Stimulated activated CD4-positive, alpha-beta T cell treated with anti-CD3 and anti-CD28 coated beads, Interleukin-12 subunit alpha, Interleukin-12 subunit beta, amount 100 ng/mL, for 48 hours (primary cell): ENCODE measurements at places on chromosomes 13 and 19.

DNA sequence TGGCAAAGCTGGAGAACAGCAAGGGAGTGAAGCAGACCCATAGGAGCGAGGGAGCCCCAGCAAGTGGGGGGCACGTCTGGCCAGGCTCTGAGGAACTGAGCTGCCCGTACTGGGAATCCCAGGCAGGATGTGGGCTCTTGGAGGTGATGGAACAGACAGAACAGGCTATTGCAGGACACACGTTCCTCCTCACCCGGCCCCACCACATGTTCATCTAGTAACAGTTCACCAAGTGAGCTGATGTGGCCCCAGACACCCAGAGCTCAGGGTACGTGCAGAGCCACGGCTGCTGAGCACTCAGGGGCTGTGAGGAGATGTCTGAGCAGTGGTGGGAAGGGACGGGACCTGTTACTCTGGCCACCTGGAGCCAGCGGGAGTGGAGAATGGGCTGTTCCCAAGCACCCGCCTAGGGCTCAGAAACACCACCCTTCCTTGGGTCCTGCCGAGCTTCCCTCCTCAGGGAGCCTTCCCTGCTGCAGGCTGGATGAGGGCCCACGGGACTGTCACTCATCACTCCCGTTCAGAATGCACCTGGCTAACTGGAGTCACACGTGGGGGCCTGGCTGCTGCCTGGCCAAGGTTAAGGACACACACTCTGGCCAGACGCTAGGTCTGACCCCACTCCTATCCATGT, 18.4 kb downstream of the ELL start:
- no peak for DNase-seq

DNA sequence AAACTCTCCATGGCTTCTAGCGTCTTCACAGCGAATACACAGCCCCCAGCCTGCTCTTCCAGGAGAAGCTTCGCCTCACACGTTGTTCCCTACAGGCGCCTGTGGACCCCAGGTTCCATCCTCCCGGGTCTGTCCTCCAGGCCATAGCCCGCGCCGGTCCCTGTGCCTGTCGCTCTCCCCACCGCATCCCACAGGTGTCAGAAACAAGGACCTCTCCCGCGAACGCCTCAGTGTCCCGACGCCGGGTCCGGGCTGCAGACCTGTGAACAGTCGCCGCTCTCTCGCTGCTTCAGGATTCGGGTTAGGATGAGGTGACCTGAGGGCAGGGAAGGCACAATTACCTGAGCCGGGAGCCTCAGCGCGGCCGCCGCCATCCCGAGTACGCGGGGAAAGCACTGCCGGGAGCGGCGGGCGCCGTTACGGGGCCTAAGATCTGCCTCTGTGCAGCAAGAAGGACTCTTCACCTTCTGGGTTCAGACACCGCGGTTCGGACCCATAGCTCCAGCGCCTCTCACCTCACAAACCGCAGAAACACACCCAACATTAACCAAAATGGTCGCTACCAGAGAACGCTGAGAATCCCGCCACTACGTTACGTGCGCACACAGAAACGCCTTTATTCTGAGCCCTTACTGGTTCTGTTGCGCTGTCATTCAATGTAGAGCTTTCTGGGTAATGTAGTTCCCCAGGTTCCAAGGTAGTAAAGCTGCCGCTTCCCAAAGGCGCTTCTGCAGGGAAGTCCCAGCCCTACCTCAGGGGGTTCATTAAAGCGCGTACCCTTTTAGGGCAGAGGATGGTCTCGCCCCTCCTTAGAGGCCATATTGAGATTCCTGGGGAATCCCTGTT, at the start of gene ZNF418:
ZNF418 (minus strand) TSS at position 583 of the 846 bp plus-strand sequence. CDS start 1,580 bp downstream, outside the sequence.
- peak; percentile 21 for DNase-seq

GRCh38 chr13:52158629-52159158, 703 bp downstream of the NEK3 start:
- DNase-seq: no peak

DNA sequence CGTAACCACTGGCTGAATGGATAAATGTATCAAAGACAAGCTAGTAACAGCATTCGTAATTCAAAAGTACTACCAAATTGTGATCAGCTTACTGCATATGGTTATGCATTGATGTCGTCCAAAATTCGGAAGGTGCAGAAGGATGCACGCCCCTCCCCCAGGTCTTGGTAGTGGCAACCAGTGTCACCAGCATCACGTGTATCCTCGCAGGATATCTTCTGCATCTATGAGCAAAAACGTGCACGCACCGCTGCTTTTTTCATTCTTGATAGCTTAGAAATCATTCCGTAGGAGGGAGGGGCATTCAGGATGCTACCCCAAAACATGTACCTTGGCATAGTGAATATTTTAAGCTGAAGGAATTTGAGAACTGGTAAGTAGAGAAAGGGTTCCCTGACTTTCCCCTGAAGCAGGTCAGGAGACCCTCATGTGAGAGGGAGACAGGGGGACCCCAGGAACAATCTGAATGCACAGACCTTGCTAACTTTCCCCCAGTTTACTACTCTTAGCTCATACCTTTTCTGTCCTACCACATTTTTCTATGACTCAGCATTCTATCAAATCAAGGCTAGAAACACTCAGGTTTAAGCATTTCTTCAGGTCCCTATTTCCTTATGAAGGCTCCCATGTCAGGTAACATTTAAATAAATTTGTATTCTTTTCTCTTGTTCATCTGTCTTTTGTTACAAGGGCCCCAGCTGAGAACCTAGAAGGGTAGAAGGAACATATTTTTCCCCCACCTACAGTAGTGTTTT, 61.2 kb upstream of the TM9SF2 start:
- DNase-seq: no peak

DNA sequence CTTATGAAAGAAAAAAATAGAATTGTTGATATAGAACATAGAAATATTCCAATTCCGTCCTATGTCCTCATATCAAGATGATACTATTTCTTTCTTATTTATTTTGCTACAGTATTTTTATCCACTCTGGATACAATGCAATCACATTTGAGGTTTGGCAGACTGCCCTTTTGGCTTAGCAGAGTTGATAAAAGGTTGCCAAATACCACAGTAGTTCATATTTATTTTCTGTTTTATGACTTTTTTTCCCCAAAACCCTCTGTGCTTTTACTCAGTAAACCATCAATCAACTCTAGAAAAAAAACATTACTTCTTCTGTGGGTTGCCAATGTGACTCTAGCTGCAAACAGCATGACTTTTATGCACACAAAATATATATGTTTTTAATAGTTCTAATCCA, 424.5 kb downstream of the PCDH9 start:
- no peak for DNase-seq

DNA sequence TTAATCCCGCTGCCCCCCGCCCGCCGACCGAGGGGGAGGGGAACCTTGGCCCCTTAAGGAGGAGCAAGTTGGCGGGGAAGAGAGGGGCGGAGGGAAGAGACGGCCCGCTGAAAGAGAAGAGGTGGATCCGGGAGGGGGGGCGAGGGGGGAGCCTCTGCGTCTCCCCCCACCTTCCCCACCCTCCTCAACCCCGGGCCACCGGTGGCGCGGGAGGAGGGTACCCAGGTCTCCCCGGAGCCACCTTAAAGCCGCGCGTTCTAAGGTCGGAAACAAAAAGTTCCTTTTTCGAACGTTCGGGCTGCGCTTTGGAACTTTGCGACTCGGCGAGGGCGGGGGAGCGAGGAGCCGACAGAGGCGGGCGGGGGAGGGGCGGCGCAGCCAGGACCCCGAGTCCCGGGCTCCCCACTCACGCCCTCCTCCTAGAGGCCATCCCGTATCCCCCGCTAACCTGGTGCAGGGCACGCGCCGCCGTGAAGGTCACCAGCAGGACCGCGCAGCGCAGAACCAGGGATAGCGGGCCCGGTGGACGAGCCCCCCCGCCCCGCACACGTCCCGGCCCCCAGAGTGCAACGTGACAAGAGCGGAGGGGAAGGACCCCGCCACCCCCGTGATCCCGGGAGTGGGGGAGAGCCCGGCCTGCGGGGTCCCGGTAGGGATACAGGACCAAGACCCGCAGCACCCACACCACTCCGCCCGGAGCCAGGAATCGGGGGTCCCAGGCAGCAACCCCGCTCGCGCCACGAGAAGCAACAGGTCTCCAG, 659 bp downstream of the ERF start:
- DNase-seq: no peak

DNA sequence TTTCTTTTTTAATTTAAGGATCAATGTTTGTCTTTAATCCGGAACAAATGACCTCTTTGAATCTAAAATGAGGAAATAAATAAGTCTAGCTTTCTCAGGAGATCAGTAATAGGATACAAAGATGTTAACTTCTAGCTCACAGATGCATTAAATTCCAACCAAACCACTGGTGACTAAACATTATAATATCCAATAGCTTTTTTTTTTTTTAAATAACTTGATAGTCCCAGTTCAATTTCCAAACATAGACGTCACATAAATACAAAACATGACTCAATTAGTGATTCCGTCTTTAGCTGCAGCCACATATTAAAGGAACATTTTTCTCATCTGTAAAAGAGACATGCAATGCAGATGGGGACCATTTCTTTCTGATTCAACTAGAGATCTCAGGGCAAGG, 390.5 kb upstream of the PCDH9 start:
- DNase-seq: no peak

GRCh38 chr13:43484432-43485225, 302.1 kb downstream of the ENOX1 start:
- no peak for DNase-seq

DNA sequence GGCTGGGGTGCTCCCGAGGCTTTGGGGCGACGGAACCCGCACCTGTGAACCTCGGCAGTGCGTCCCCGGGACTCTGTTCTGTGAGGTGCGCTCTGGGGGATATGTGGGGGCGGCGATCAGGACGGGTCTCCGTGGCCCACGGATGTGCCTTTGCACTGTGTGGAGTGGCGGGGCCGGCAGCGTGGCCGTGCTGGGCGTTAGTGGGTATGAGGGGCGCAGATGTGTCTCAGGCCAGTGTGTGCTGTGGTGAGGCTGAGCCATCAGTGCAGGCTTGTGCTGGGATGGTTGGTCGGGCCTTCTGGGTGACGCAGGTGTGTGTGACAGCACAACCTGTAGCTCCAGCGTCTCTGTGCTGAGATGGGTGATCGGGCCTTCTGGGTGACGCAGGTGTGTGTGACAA, 16.9 kb downstream of the ZNF331 start:
- DNase-seq: no peak

GRCh38 chr13:68897331-68897928, 1210.2 kb upstream of the ATXN8OS start:
- no peak for DNase-seq

GRCh38 chr13:84399320-84400085, 517.2 kb upstream of the SLITRK1 start:
- no peak for DNase-seq

DNA sequence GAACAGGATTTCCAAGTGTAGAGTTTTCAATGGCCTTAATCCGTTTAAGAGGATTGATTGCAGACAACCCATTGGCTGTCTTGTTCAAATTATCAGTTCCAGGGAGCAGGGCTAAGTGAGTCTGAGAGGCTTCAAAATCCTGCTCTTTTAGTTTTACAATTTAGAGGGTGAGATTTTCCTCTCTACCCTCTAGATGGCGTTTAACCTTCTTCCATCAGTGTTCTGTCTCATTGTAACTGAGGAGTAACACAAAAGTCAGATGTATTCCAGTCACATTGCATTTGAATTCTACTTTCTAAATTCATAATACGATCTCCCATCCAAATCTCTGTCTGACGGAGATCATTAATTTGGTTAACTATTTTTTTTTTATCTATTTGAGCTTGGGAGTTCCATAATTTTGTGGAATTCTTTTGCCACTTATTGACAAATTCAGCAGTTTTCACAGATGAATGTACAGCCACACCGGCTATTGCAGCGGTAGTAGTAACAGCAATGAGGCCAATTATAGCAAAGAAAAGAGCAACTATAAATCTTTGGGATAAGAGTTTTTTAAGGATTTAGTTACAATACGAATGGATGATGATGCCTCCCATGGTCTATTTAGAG, 7.8 kb upstream of the C19orf84 start:
- no peak for DNase-seq

- no peak for DNase-seq
Observed at GRCh38 chr13:104648291-104648690, 1582.1 kb upstream of the SLC10A2 start.

- no peak for DNase-seq
Observed at GRCh38 chr13:100528820-100529219, 59.8 kb downstream of the GGACT start.

GRCh38 chr13:97256343-97256783, 34.2 kb downstream of the MBNL2 start:
- peak; percentile 49 for DNase-seq

DNA sequence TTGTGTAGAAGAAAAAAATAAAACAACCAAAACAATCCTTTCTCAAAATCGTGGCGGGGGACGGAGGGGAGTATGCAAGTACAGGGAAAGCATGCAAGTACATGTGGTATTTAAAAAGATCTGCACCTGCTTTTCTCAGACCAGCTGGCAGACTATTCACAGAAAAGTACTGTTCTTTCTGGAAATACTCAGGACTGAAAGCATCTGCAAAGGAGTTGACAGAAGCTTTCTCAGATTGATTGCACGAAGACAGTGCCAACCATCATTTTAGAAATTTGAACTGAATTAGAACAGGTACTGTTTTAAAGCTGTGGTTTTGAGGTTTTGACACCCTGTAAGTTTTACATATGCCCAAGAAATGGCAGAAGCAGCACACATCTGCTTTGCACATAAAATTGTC, 19.8 kb upstream of the PCDH8 start:
- no peak for DNase-seq

GRCh38 chr19:18422530-18423191, 3.5 kb downstream of the SSBP4 start:
- no peak for DNase-seq

GRCh38 chr13:42950181-42950580, 41.9 kb downstream of the EPSTI1 start:
- DNase-seq: no peak

DNA sequence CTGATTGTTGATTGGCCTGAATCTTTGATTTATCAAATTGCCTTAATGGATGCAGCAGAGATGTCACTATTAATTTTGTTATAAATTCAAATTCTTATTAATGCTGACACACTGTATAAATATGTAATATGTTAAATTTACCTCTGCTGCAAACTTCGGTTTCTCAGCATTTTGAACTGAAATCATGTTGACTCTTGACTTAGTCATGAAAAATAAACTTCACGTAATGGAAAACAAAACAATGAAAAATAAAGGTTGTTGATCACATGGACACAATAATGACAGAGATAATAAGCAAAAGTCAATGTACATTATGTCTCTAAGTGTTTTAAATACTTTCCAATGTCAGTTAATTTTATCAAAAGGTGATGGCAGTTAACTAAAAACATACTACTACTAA, 827.6 kb downstream of the PCDH9 start:
- no peak for DNase-seq

- DNase-seq: no peak
Observed at GRCh38 chr13:97948041-97948440, 5.4 kb upstream of the IPO5 start.
